ENCODE measurements at places on chromosomes 5 and 9.

GRCh38 chr5:82405618-82406204 lies 127.6 kb upstream of the RPS23 start:
- peak; percentile 99 for DNase-seq

- no peak for DNase-seq
Observed at GRCh38 chr9:5764130-5764868, 68.6 kb downstream of the ERMP1 start.

- DNase-seq: peak; percentile 67
Observed at GRCh38 chr9:69155341-69156030, 18.6 kb upstream of the TJP2 start.

DNA sequence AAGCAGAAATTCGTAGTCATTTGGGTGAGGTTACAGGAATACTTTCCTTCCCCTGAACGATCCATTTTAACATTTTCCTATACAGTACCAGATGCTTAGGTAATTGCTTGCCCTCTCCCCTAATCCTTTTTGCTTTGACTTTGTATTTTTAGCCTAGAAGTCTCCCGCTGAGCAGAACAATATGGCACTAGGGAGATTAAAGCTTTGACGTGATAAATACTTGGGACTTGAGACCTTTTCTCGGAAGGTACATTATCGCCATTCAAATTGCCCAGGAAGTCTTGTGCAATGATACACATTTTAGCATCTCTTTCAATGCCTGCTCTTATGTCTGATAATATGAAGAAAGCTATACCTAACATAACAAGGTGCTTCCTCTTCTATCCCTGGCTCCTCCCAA lies 22.9 kb upstream of the SPATA31C2 start:
- no peak for DNase-seq

DNA sequence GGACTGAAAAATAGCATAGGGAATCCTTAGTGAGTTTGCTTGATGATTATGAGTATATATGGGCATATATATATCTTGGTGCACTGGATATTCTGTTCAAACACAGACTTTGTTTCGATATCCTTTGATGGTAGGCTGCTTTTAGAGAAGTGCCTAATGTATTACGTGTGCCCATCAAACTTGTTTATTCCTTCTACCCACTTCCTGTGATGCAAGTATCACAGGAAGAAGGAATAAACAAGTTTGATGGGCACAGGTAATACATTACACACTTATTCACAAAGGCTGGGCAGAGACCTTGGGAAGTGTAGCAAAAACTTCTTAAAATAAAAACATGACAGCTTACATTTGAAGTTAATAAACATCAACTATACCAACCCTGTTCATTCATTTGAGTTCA lies 364.2 kb downstream of the CHSY3 start:
- no peak for DNase-seq

- no peak for DNase-seq
Observed at GRCh38 chr5:103923616-103924168, 361.1 kb upstream of the NUDT12 start.

GRCh38 chr9:93656426-93657239 lies 80.2 kb downstream of the PHF2 start:
- no peak for DNase-seq

DNA sequence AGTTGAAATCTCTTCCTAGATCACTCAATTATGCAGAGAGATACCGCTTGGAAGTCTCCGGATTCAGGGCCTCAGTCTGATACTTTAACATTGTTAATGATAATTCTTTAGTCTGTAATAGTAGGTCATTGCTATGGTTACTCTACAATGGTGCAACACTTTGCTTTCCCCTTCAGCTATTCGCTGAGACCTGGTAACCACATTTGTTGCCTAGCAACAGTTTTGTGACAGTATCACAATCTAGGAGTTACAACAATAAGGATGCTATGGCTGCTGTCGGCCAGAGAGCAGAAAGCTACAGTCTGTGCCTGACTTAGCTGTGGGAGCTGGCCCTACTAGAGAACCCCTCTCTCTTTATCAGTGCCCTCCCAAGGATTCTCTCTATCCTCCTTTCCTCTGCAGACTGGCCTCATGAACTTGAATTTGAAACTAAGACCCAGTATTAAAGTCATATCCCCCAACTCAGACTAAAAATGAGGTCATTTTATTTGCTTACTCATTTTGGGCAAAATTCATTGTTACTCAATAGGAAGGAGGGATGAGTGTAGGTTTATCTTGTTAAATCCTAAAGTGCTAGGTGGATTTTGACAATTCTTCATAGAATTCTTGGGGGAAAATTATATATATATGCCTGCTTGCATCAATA lies 39.3 kb downstream of the NR2F1 start:
- peak; percentile 91 for DNase-seq

GRCh38 chr5:121862801-121863200 lies 11.1 kb downstream of the FTMT start:
- DNase-seq: no peak

DNA sequence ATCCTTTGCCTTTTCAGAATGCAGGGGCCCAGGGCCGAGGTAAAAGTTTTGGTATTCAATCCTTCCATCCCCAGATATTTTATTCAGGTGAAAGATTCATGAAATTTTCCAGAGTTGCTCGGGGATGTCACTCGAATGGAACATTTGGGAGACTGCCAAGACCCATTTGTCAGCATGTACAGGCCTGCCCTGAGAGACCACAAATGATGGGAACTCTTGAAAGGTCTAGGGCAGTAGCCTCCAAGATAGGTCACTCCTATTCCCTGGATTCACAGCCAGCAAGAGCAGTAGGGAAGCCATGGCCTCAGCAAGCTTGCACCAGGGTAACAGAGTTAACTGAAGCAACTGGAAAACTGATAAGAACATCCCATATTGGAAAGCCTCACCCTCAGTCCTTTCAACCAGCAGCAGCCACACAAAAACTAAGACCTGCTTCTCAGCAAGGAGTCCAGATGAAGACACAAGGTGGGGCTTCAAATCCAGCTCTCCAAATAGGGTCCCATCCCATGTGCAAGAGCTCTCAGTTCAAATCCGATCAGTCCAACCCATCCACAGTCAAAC lies 12.5 kb downstream of the CARD6 start:
- DNase-seq: peak; percentile 71

DNA sequence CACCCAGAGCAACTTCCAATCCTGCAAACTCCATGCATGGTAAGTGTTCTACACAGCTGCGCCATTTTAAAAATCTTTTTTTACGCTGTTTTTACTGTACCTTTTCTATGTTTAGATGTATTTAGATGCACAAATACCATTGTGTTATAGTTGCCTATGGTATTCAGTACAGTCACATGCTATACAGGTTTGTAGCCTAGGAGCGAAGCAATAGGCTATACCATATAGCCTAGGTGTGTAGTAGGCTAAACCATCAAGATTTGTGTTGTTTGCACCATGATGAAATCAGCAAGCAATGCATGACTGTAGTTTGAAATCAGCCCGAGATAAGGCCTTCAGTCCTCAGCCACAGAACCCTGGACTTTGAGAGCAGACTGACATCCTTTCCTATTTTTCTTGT lies 101.2 kb downstream of the LIX1 start:
- no peak for DNase-seq

GRCh38 chr9:134758949-134759607 lies 117.5 kb downstream of the COL5A1 start:
- DNase-seq: peak; percentile 36

DNA sequence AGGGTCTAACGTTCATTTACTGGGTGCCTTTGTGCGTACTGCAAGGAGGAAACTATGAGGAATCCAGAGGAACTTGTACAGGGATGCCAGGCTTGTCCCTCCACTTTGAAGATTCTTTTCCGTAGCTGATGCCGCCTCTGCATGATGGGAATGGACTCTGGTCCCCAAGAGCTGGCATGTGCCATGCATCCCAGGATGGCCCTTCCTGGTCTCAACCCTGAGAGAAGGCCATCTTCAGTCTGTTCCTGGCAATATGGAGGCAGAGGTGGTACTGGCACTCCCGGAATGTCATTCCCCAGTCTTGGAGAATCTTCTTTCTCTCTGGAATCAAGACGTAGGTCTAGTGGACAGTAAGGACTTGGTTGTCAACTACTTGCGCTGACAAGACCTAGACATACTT lies 61.5 kb downstream of the BASP1 start:
- no peak for DNase-seq

DNA sequence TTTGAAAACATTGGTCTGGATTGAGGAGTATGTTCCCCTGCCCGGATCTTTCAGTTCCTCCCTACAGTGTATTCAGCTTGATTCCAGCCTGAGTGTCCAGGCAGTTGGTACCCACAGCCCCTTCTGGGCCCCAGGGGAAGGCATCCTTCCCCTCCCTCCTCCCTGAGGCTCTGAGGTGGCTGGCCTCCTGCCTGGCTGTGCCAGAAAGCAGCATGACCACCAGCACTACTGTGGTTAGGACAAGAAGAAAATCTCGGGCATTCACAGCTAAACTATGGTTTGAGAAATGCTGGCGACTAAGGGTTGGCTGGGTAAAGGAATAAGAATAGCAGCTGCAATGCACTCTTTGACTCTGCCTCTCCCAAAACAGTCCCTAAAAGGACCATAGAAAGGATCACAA lies 84.6 kb upstream of the LIFR start:
- DNase-seq: peak; percentile 53

GRCh38 chr9:133761641-133762248 lies 23.6 kb upstream of the SARDH start:
- DNase-seq: no peak

GRCh38 chr5:34998058-34998789 lies 49.5 kb downstream of the AGXT2 start:
- DNase-seq: peak; percentile 55

- DNase-seq: peak; percentile 92
Observed at GRCh38 chr9:107732781-107733522, 243.4 kb upstream of the KLF4 start.

- no peak for DNase-seq
Observed at GRCh38 chr5:82564963-82565362, 286.8 kb upstream of the RPS23 start.

DNA sequence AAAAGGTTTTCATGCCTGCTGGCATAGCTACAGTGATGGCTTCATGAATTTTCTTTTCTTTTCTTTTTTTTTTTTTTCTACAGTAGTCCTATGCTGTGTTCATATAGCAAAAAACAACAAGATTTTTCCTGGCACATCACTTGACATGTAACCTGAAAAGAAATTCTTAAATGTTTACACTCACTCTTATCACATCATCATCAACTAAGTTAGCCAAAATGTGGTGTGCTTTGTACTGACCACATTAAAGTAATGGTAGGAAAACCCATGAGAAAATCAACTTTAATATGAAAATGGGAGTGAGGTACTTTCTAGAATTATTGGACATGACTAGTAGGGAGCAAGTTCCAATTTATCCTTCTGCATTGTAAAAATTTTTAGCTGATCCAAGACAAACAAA lies 146.7 kb downstream of the SSBP2 start:
- peak; percentile 18 for DNase-seq

DNA sequence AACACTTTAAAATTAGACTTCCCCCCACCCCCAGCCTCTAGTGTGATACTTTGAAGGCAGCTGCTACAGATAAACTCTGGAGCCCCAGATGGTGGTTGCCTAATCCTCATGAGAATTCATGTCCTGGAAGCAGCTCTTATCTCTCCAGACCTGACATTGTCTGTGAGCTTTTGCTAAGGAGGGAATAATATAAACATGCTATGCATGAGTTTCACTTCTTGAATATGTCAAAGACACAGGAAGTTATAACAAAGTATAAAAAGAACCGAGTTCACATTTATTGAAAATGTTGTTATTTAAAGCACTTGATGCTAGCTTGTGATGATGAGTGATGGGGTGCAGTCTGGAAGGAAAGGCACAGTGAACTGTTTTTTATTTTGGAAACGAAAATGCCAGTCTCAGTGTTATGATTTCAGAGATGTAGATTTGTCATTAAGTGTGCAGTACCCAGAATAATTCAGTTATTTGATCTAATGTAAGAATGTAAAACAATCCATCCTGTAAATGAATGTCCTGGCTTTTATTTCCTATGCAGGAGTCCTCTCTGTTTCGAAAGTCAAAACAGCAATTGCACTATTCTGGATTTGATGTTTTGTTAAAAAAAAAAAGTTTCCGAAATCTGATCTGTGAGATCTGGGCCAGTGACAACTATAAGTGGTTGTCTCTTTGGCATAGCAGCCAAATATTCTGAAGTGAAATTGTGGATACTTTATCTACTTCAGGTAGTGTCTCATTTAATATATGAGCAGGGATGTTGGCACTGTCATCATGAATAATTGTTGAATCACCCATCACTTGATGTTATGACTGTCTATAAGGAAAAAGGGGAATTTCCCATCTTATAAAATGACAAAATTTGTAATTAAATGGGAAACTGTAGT lies 77.0 kb downstream of the ZCCHC7 start:
- DNase-seq: peak; percentile 38

GRCh38 chr5:146644831-146645230 lies 128.8 kb upstream of the GPR151 start:
- DNase-seq: no peak

DNA sequence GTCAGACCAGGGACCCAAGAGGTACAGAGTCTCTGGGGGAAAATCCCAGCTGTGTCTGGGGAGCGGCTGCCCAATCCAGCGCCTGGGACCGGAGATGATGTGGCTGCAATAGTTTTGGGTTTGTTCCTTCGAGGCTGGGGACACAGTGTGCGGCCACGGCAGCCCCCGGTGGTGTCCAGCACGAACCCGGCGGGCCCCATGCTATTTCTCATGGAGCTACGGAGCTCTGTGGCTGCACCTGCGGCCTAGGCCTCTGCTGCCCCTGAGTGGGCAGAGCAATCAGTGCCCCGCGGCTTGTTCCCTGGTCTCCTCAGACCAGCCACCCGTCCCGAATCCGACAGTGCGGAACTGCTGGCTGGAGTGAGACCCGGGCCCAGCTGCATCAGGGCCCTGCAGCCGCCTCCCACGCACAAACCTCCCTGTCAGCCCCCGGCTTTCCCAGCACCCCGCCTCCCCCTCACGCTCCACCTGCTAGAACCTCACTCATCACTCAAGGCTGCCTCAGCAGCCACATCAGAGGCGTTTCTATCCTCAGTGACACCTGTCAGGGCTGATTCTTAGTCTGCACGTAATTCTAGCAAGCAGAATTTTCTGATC lies 29.0 kb downstream of the SARDH start:
- no peak for DNase-seq

DNA sequence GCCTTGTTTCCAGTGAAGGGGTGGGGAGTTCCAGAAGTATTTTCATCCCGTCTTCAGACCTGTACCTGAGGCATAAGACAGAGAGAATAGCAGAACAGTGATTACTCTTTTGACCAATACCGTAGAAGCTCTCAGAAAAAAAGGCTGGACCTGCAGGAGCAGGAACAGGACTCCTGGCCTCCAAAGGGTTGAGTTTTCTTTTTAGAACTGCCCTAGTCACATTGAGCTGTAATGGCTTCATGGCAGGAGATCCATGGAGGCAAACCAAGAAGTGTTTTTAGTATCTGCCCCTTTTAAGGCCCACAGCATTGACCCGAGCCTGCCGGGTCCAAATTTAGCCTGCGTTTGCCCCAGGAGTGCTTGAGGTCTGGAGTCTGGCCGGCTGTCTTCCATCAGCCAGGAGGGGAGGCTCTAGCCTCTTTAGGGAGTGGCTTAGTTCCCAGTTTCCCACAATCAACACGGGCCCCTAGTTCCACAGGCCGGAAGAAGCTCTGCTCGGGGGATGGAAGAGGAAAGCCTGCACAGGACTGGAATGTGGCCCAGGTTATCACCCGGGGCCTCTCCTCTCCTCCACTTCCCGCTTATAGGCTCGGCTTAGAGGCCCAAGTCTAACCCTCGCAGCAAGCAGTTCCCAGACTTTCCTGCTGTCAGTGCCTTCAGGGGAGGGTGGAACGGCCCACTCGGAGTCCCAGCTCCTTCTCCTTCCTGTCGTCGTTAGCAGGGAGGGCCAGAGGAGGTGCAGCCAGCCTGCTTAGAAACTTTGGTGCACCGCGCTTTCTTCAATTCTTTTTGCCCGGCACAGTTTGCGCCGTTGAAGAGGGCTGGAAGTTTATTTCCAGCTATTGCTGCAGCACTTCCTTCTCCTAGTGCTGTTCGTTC lies 80.7 kb downstream of the C9orf152 start:
- DNase-seq: no peak

All from M059J (cell line).